ENCODE measurements at places on chromosomes 3 and 15. TPM values are rescaled to one million over a fixed set of nuclear protein-coding genes. Genes with fewer than 3 reads are reported as not detected.

DNA sequence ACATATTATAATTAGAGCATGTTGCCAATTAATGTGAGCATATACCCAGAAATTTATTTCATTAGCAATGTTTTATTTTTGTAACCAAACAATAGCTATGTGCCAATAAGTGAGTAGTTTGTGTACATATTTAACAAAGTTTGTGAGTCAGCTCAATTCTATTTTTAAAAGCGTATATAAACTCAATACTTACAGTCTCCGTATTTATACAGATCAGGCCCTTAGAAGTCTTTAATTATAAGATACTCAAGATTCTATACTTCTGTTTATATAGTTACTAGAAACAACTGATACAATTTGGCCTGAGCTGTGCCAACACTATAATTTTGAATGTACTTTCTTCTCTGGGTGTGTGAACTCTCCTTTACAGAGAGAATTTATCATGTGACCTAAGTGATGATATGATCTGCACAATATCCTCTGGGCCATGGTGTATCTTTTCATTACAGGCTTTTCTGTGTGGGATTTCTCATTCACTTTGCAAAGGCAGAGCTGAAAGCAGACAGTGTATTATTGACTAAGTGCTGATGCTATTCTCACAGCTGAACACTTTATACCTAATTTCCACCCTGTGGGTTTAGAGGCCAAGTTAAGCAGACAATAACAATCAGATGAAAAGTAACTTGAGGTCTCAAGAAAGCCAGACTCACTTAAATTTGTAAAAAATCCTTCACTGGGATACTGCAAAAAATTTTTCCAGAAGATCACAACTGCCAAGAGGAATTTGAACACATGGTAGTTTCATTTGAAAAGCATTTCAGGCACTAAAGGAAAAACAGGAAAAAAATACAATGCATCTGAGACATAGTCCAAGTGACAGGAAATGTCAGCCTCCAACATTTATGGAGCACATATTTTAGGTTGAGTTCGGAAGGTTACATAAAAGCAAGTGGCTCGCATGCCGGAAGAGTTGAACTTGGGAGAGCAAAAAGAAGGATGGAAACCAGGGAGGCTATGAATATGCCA is 277.9 kb upstream of the SEMA6D start:
- H3K4me1 ChIP-seq = peaks cover 43% of the 10 kb centered on the region
- H3K27me3 ChIP-seq = no peaks in the 10 kb centered on the region
- no peak for DNase-seq
- H3K27ac ChIP-seq = peak overlapping the region; percentile 1

- no peaks in the 10 kb centered on the region for H3K4me1 ChIP-seq
- no peaks in the 10 kb centered on the region for H3K36me3 ChIP-seq
- H3K27me3 ChIP-seq = no peaks in the 10 kb centered on the region
- H3K27ac ChIP-seq = no peak overlapping the region
- no peak overlapping the region for H3K4me3 ChIP-seq
- DNase-seq = no peak
Observed at GRCh38 chr15:101844916-101845315, 32.9 kb downstream of the OR4F15 start.

DNA sequence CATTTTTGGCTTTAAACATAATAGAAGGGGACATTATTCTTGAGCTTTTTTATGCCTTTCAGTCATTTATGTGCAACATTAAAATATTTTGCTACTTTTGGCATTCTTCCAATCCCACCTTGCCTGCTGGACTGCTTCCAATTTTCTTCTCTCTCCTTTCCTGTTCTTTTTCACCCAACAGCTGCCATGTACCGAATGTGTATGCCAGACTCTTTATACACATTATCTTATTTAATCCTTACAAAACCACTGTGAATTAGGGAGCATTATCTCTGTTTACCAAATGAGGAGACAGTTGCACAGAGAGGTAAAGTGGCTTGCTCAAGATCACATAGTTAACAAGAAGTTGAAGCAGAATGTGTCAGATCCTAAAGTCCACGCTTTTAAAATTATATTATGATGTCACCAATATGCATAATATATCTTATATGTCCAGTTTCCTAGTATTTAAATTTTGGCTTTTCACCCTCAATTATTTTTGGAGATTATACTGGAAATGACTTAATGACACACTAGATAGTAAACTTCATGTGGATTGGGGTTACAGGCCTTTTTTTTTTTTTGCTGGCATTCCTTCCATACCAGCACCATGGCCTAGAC is 231.5 kb downstream of the THRB start:
- no peak for DNase-seq
- no peaks in the 10 kb centered on the region for H3K36me3 ChIP-seq
- H3K27ac ChIP-seq = peak overlapping the region; percentile 34
- H3K27me3 ChIP-seq = no peaks in the 10 kb centered on the region
- H3K4me1 ChIP-seq = peaks cover 10% of the 10 kb centered on the region

DNA sequence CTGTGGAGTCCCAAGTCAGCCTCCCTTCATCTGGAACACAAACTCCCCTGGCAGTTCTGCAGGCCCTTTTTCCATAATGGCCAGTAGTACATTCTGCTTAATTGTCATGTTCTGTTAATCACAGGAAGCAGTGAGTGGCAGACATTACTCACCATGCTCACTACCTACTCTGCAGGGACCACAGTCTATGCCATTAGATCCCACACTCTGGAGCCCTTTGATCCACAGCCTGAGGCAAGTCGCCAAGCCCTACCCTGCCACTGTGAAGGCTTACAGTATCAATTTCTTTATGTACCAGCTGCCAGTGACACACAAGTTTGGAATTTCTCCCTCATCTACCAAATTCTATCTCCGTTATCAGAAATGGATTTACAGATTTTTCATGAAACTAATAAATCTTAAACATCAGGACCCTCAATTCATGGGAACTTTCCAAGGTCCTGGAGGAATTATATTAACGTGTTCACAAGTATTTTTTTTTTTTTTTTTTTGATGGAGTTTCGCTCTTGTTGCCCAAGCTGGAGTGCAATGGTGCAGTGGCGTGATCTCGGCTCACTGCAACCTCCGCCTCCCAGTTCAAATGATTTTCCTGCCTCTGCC is 20.6 kb upstream of the WWTR1 start:
- DNase-seq = no peak
- no peak overlapping the region for H3K27ac ChIP-seq
- H3K27me3 ChIP-seq = no peaks in the 10 kb centered on the region

GRCh38 chr3:73664389-73664788 is 39.6 kb upstream of the PDZRN3 start:
- no peaks in the 10 kb centered on the region for H3K36me3 ChIP-seq
- H3K4me1 ChIP-seq = peaks cover 23% of the 10 kb centered on the region
- DNase-seq = no peak
- H3K27me3 ChIP-seq = no peaks in the 10 kb centered on the region
- no peak overlapping the region for H3K27ac ChIP-seq

- no peak for DNase-seq
- no peaks in the 10 kb centered on the region for H3K36me3 ChIP-seq
- peak overlapping the region; percentile 97 for H3K27ac ChIP-seq
- peak overlapping the region; percentile 96 for H3K4me3 ChIP-seq
- H3K4me1 ChIP-seq = peaks cover 66% of the 10 kb centered on the region
- no peaks in the 10 kb centered on the region for H3K27me3 ChIP-seq
Observed at GRCh38 chr3:69085168-69085832, 563 bp downstream of the ARL6IP5 start.

DNA sequence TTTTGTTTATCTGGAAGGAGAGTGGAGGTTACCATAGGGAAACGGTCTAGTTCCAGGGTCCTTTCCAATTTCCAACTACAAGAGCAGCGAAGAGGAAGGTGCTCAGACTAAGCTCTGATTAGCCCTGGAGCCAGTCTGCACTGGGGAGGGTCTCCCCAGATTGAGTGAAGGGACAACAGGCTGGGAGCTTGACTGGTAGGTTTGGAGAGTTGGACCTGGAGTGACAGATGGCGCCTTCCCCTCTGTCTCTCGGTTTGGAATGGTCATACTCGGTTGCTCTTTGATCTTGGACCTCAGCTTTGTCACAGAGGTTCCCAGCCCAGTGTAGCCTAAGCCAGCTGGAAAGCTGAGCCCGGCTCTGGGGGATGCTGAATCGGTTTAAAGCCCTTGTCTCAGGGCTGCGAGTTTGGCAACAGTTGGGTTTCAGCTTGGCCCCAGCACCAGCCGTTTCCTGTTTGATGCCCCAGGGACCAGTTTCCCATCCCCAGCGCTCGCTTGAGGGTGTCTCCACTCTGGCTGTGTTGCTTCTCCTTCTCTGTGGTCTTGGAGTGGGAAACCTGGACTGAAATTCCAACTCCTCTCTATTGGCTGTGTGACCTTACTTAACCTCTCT is 53.1 kb upstream of the ULK4 start:
- H3K36me3 ChIP-seq = no peaks in the 10 kb centered on the region
- peak; percentile 8 for DNase-seq
- H3K4me3 ChIP-seq = peak overlapping the region; percentile 94
- H3K27me3 ChIP-seq = no peaks in the 10 kb centered on the region
- H3K27ac ChIP-seq = peak overlapping the region; percentile 58

DNA sequence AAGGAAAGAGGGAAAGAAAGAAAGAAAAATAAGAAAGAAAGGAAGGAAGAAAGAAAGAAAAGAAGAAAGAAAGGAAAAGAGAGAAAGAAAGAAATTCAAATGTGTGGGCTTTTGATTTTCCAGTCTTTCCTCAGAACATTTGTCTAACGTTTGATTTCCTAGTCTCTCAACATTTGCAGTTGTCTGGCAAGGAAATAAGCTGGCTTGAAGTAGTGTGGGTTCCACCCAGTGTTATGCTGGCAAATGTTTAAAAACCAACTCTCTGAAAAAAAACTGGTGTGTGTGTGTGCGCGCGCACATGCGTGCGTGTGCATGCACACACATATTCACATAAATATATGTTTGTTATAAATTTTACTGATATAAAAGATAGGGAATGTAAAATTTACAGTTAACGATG is 54.6 kb upstream of the C3orf49 start:
- no peak overlapping the region for H3K4me3 ChIP-seq
- no peak overlapping the region for H3K27ac ChIP-seq

DNA sequence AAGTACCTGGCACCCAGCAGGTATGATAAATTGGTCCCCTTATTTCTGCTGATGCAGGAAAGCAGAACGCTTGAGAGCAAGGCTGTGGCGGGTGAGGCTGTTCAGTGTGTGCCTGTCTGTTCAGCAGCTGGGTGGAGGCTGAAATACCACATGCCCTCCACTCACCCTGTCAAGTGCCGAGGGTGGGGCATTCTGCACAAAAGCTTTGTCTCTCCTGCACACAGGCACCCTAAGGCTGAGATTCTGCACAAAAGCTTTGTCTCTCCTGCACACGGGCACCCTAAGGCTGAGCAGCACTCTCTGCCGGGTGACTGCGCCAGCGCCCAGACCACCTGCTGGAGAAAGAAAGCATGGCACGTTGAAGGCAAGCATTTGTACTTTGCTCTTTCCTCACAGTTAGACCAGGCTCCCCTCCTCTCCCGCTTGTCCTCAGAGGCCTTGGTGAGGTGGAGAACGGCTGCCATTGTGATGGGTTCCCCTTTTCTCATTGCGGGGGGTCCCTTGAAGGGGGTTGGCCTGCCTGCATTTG is 97.5 kb downstream of the BDH1 start:
- no peaks in the 10 kb centered on the region for H3K27me3 ChIP-seq
- no peak overlapping the region for H3K27ac ChIP-seq
- no peaks in the 10 kb centered on the region for H3K36me3 ChIP-seq
- no peak for DNase-seq
- H3K4me3 ChIP-seq = no peak overlapping the region

DNA sequence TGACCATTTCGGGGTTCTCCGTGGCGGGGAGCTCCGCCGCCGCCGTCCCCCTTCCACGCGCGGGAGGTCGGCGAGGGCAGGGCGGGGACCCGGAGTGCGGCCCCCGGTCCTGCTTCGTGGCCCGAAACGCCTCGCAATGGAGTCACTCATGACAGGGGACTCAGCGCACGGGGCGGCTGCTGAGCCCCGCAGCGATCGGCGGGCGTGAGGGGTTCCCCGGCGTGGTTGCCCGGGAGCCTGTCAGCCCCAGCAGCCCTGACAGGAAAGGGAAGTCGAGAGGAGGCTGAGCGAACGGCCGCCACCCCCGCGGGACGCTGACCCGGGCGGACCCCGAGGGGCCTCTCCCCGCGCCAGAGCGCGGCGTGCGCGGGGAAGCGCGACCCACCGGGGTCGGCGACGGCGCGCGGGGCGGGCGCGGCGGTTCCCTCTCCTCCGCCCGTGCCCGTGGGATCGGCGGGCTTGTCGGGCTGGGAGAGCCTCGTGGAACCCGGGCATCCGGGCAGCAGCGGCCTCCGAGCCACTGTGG is 564 bp upstream of the PIGZ start:
- H3K27me3 ChIP-seq = no peaks in the 10 kb centered on the region
- H3K4me3 ChIP-seq = peak overlapping the region; percentile 97
- DNase-seq = no peak
- H3K27ac ChIP-seq = peak overlapping the region; percentile 47
- peaks cover 7% of the 10 kb centered on the region for H3K4me1 ChIP-seq

- H3K4me1 ChIP-seq = peaks cover 18% of the 10 kb centered on the region
- no peaks in the 10 kb centered on the region for H3K27me3 ChIP-seq
- no peaks in the 10 kb centered on the region for H3K36me3 ChIP-seq
- no peak overlapping the region for H3K27ac ChIP-seq
- no peak overlapping the region for H3K4me3 ChIP-seq
Observed at GRCh38 chr3:20079621-20080020, 39.4 kb downstream of the KAT2B start.

GRCh38 chr15:80179025-80179759 is 26.4 kb downstream of the FAH start:
- H3K27ac ChIP-seq = peak overlapping the region; percentile 78
- no peaks in the 10 kb centered on the region for H3K27me3 ChIP-seq
- peak overlapping the region; percentile 31 for H3K4me3 ChIP-seq
- H3K4me1 ChIP-seq = peaks cover 15% of the 10 kb centered on the region

DNA sequence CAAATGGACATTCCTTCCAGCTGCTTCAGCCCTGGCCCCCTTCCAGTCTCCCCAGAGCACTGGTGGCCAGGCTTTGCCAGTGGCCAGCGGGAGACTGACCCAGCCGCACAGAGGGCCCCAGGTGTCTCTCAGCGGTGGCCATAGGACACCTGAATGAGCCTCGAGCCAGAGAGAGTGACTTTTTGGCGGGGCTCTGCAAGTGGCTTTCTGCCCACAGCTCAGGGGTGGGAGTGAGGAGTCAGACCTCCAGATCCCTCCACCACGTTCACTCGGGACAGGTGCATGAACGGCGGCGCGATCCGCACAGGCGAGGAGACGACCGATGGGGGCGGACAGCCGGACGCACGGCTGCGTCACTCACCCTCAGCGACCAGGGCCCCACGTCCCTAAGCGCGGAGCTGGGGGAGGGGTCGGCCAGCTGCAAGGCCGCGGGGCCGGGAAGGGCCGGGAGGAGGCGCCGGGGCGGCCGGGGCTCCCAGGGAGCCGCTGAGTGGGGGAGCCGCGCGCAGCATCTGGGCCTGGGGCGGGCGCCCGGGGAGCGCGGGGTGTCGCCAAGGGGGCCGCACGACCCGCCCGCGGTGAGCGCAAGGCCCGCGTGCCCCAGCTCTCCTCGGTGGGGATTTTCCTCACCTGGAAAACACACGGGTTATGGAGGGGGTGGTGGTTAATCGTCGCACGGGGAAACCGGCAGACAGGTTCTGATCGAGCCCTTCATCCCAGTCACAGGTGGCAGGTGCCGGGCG is 57.1 kb downstream of the BDH1 start:
- H3K4me1 ChIP-seq = peaks cover 26% of the 10 kb centered on the region
- no peak overlapping the region for H3K4me3 ChIP-seq
- H3K27me3 ChIP-seq = no peaks in the 10 kb centered on the region
- no peak overlapping the region for H3K27ac ChIP-seq
- H3K36me3 ChIP-seq = no peaks in the 10 kb centered on the region

GRCh38 chr15:57306944-57307411 is 69.3 kb upstream of the CGNL1 start:
- H3K27ac ChIP-seq = no peak overlapping the region
- H3K36me3 ChIP-seq = no peaks in the 10 kb centered on the region
- H3K4me3 ChIP-seq = peak overlapping the region; percentile 88
- no peaks in the 10 kb centered on the region for H3K4me1 ChIP-seq
- no peaks in the 10 kb centered on the region for H3K27me3 ChIP-seq

The KLF15 gene
- total RNA-seq = 90.2 TPM

The LRRC34 gene
- total RNA-seq = 4.5 TPM

The GUCA1C gene
- total RNA-seq = not detected

The FBXO40 gene
- not detected for total RNA-seq

The CCK gene
- total RNA-seq = not detected

The ECE2 gene
- total RNA-seq = not detected

The GNAT1 gene
- 0.54 TPM for total RNA-seq

The CFAP92 gene
- 0.68 TPM for total RNA-seq

All from thoracic aorta (tissue), 2 donors.